Central memory CD8-positive, alpha-beta T cell (primary cell): ENCODE measurements at places on chromosomes 11 and 22.

DNA sequence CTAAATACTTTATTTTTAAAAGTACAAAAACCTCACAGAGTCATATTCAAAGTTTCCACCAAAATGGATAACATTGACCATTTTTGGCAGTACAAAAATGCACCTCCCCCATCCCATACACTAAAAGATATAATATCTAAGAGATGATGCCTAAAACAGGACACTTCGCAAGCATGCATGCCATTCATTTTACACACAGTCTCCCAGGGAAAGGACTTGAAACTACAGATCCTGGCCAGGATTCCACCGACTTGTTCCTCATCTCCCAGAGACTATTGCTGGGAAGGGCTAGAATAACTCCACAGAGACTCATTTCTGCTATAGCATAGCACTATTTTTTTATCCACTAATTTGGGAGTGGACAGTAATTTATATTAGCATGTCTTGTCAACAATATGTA lies 81.7 kb downstream of the MTNR1B start:
- DNase-seq: no peak

- no peak for DNase-seq
Observed at GRCh38 chr22:37403267-37403960, 23.9 kb downstream of the ELFN2 start.

- DNase-seq: no peak
Observed at GRCh38 chr11:19953909-19954308, 206.4 kb downstream of the DBX1 start.

DNA sequence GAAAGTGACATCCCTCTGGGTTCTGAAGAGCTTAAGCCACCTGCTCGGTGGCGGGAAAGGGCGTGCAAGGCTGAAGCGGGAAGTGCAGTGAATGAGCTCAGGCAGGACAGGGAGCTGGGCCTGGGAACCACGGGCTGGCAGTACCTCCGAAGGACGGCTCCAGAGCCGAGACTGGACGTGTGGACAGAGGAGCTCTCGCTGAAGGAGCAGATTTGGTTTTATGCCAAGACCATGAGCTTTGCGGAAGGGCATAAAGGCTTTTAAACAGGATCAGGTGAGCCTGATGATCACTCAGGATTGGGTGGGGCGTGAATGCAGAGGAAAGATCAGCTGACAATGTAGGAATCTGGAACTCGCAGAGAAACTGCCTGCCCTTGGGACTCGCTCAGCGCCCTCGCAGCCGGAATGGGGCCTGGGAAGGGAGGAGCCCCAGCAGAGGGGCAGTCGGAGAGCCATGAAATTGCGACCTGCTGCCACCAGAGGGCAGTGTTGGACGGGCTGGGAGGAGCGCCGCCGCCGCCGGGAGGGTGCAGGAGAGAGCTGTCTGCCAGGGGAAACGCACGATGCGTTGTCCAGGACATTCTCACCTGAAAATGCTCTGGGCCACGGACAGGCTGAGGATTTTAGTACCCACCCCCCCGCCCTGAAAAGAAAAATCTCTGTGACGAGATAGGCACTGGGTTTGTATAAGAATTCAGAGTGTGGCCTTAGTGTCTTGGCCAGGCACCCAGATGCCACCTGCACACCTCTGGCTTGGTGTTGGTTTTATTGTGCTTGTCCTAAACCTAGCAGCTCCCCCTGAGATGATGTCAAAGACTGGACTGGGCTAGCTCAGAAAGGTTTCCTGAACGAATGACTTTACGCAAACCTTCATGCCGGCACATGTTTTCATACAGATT lies 324.4 kb downstream of the NTM start:
- no peak for DNase-seq

DNA sequence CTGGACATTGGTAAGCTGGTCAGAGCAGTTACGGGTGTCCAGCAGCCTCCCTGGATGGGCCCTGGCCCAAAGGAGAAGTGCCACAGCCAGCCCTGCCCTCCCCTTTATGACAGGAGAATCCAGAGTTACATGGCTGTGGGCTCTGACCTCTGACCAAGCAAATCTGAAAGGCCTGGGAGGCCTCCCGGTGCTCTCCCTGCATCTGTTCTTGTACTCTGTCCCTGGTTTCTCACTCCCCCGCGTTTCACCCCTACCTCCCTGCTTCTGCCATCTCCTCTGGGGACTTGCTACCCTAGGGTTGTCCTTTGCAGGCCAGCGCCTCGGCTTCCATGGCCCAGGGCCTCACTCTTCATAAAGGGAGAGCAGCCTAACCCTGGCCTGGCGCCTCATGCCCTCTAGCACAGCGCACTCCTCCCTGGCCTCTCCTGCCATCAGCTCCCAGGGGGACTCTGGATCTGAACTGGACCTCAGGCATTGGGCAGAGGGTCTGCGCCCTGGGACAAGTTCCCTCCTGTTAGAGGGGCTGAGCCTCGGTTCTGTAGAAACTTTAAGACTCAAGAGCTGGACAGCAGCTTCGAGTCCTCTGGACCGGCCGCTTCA lies 10.7 kb downstream of the PICK1 start:
- DNase-seq: no peak

DNA sequence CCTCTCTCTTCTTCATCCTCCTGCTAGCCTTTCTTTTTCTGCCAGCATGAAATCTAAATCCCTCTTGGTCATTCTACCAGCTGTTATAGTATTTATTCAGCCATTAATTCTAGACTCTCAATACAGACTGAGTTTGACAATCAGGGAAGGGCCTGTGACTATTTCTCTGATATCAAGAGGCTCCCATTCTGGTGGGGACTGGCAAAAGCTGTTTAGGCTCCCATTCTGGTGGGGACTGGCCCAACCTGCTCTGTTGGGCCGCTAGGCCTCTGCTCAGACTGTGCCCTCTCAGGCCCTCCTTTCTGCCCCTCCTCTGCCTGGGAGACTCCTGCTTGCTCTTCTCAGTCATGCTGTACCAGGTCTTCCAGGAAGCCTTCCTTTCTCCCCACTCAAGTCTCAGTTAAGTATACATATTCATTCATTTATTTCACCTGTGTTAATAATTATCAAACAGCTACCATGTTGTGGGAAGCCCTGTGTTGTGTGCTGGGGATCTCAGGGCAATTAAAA lies 323.7 kb upstream of the NARS2 start:
- no peak for DNase-seq

- no peak for DNase-seq
Observed at GRCh38 chr11:67273260-67273990, 7.2 kb downstream of the GRK2 start.

DNA sequence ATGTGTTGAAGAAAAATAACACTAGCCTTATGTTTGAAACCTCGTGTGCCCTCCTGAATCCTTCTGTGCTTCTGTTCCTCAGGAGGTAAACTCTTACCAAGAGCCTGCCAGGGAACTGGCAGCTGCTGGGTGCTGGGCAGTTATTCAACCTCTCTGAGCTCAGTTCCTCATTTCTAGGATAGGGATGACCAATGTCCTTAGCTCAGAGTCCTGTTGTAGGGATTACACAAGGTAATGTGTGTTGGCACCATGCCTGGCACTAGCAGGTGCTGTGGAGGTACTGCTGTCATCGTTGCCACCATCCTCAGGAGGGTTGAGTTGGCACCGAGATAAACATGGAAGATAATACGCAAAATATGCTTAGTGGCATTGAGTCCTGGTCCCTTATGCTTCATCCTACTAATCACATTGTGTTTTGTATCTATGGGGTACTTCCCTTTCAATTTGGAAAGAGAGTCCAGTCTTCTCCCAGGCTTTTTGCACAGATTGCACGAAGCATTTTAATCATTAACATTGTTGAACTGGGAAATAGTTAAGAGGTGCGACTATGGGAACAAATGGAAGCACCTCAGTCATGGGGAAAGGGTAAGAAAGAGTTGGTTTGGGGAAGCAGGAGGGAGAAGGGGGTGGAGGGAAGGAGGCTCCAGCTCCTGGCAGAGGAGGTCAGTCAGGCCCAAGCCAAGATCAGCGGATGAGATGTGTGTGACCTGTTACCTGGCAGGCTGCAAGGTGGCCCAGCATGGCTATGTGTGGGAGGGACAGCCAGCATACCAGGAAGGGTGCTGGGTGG lies 56.7 kb downstream of the CABIN1 start:
- no peak for DNase-seq

DNA sequence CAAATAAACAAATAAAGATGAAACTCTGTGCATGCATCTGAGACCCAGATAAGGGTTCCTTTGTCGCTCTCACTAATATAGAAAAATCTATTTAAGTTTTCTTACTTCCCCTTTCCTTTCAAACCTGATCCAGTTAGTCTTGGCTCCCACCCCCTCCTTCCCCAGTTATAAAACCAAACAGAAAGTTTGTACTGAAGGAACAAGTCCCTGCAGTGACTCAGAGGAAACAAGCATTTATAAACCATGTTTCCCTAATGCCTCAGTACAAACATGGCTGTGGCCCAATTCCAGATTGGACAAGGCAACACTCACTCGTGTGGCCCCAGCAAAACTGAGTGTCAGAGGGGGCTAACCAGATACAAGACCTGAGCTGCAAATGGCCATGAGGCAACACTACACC lies 65.5 kb upstream of the ARHGAP20 start:
- DNase-seq: no peak

GRCh38 chr11:105767931-105768330 lies 158.1 kb downstream of the GRIA4 start:
- DNase-seq: no peak

- DNase-seq: no peak
Observed at GRCh38 chr11:123478352-123478987, 48.4 kb downstream of the GRAMD1B start.

GRCh38 chr22:20080776-20081654 lies 974 bp downstream of the DGCR8 start:
- DNase-seq: no peak

DNA sequence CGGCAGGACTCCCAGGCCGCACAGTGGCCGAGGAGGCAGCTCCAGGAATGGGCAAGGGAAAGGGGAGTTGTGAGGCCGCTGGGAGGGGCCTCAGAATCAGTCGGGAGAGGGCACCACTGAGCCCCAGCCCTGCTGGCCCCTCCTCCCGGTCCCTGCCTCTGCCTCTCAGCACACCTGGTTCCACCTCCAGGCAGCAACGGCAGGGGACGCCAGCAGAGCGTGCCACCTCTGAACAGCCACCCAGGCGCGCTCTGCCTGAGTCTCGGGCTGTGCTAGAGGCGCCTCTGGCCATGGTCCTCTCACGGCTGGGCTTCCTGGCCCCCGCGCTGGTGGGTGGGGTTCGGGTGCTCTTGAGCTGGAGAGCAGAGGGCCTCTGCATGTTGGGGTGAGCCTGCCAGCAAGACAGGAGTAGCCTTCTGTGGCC lies 33.0 kb downstream of the MOB2 start:
- DNase-seq: peak; percentile 26

GRCh38 chr22:27152033-27152432 lies 494.6 kb downstream of the MIAT start:
- no peak for DNase-seq

GRCh38 chr22:47484960-47485569 lies 722.6 kb downstream of the TBC1D22A start:
- no peak for DNase-seq

- DNase-seq: no peak
Observed at GRCh38 chr11:69449320-69450063, 32.0 kb upstream of the LINC01488 start.

- DNase-seq: peak; percentile 52
Observed at GRCh38 chr11:61567286-61568061, 13.4 kb downstream of the SYT7 start.

DNA sequence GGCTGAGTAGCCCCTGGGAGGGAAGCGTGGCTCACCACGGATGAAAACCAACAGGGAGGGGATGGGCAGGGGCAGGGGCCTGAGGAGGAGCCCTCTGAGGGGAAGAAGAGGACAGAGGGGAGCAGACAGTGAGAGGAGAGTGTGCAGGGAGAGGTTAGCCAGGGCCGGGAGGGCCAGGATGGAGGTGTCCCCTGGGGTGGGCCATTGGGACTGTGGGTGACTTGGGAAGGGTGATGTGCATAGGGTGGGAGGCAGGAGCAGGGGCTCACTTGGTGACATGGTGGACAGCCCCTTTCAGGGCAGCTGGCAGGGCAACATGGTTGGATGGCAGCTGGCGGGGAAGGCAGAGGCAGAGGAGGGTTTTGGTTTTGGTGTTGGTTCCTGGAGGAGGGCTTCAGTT lies 5.6 kb upstream of the GDPD5 start:
- no peak for DNase-seq
